ENCODE measurements at places on chromosomes 7 and 10.

DNA sequence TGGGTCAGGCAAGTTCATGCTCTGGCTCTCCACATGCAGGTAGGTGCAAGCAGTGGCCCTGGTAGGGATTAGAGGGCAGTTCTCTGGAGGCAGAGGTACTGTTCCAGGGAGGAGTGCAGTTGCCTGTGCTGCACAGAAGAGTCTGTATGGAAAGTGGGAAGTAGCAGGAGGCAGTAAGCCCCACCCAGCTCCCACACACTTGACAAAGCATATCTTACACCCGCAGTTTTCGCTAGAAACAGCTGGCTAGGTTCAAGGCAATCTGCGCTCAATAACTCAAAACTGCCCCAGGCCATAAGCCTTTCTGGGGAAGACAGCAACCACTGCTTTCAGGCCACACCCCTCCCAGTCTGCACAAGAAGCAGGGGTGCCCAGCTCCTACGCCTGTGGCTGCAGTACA, 33.1 kb upstream of the ARMC3 start:
- DNase-seq = no peak

DNA sequence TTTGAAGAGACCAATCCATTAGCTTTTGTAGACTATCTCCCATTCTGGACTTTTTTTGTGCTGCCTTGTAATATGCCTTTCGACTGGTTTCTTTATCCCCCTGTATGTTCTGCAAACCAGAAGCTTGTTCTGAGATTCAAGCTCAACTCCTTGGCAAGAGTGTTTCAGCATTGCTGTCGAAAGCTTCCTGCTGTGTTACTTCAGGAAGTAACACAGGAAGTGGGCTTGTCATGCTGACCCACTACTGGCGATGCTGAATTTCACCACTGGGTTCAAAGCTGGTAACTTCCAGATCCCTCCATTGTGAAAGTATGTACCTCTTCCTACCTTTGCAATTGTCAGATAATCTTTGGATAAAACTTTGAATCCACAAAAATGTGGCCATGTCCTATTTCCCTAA, 57.9 kb upstream of the INSYN2A start:
- DNase-seq = no peak

DNA sequence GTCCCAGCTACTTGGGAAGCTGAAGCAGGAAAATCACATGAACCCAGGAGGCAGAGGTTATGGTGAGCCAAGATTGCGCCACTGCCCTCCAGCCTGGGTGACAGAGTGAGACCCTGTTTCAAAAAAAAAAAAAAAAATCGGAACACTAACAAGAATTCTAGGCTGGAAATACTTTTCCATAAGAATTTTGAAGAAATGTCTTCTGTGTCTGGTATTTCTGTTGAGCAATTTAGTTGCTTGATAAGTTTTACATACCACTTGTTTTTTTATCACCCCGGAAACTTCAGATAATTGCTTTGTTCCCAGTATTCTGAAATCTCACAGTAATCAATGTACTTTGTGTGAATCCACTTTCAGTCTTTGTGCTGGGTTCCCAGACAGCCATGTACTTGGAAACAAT, 25.8 kb downstream of the BZW2 start:
- no peak for DNase-seq

DNA sequence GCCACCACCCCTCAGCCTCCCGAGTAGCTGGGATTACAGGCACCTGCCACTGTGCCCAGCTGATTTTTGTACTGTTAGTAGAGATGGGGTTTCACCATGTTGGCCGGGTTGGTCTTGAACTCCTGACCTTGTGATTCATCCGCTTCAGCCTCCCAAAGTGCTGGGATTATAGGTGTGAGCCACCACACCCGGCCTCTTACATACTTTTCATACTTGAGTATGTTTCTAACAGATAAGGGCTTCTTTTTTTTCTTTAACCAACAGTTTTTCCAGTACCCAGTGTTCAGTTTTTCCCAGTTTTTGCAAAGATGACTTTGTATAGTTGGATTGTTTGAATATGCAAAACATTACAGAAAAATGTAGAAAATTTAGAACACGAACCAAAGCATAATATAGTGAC, 7.7 kb downstream of the EIF4H start:
- no peak for DNase-seq

DNA sequence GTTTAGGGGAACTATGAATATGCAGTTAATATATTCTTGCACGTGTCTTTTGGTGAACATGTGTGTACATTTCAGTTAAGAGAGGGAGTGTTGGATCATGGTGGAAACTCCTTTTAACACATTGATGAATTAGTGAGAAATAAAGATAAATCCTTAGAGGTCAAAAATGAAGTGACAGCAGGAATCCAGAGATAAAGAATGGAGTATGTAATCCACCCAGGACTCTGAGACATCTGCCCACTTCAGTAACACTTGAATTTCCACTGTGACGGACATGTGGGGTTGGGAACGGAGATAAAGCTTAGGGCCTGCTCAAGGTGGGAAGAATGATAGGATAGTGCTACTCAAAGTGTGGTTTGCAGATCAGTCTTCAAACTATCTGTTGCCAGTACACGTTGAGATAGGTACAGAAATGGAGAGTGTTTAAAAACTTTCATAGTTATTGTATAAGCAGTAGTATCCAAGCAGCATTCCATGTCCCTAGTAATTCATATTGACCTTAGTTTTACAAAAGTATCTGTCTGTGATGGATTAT, 6.6 kb upstream of the RELN start:
- DNase-seq = no peak

GRCh38 chr10:103281753-103282152, 4.8 kb downstream of the INA start:
- peak; percentile 68 for DNase-seq

- DNase-seq = no peak
Observed at GRCh38 chr7:157526913-157527634, 190.3 kb downstream of the DNAJB6 start.

- DNase-seq = no peak
Observed at GRCh38 chr10:69295027-69295636, 16.8 kb downstream of the HK1 start.

DNA sequence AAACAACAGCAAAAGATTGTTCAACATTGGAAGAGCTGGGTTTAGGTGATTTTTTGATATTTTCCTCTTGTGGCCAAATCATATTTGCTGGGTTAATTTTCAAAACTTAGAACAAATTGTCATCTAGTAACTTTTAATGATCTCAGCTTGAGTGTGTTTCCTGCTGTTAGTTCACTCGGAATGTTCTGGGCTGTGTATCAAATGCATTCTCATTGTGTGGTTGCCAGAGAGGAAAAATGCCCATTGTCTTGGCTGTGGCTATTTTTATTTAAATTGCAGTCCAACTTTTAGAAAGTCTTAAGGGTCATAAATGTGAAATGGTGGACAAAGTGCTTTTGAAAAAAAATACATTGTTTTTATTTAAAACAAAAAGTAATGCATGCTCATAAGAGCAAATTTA, 542.0 kb downstream of the TNS3 start:
- no peak for DNase-seq

DNA sequence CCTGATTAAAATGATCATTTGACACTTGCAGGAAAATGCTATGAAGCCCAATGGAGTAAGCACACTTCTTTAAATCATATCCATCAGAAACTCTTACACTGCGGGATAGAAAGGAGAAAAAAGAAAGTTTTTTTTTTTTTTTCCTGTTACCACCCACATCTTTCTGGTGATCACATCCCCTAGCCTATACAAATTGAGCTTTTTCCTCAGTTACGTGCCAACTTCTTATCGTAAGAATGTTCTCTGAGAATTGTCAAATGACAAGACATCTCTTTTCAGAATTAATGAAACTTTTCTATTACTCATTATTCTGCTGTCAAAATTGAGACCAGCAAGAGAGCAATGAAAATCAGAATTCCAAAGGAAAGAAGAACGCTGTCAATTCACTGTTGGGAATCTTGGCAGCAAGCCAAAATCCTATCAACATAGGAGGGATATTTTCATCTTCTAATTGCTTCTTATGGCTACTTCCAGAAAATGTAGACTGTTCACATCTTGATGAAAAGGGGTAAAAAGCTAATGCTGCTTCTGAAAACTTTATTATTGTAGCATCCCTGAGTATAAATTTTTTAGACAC, 179.5 kb downstream of the ADAM12 start:
- DNase-seq = no peak

- DNase-seq = no peak
Observed at GRCh38 chr10:116766837-116767634, 24.7 kb upstream of the HSPA12A start.

DNA sequence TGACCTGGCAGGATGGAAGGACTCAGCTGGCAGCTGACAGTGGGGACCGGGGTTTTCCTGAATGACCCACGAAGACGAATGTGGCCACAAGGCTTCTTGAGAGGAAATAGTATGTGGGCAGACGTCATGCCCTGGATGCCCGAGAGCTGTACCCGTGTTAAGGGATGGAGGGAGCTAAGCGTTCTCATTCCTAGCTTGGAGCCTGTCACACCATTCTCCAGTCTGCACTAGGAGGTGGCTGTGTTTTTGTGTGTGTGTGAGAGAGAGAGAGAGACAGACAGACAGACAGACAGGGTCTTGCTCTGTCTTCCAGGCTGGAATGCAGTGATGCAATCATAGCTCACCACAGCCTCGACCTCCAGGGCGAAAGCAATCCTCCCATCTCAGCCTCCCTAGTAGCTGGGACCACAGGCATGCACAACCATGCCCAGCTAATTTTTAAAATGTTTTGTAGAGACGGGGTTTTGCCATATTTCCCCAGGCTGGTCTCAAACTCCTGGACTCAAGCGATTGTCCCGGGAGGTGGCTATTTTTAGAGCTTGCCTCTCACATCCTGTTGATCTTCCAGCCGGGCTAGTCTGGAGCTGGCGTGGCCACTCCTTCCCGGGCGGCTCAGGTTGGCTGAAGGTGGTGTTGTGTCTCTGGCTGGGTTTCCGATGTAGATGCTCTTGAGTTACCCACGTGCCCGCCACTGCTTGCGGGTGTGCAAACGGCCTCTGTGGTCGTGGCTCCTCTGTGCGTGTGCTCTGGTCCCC, 2.1 kb downstream of the AMZ1 start:
- DNase-seq = no peak

GRCh38 chr10:101887775-101888174, 44.2 kb upstream of the KCNIP2 start:
- no peak for DNase-seq

DNA sequence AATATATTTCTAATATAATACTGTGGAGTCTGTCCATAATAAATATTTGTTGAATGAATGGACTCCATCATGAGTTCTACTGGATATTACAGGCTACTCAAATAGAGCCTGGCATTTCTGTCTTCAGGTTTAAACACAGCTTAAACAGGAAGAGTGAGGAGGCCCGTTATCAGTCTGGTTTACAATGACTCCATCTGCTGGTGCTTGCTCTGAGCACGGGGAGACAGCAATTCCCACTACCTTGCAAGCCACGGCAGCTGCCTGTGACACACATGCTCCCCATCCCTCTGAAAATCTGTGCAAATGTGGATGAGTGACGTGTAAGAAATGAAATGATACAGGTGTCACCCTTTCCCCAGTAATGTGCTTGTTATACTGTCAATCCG, 293.5 kb upstream of the IMMP2L start:
- no peak for DNase-seq

DNA sequence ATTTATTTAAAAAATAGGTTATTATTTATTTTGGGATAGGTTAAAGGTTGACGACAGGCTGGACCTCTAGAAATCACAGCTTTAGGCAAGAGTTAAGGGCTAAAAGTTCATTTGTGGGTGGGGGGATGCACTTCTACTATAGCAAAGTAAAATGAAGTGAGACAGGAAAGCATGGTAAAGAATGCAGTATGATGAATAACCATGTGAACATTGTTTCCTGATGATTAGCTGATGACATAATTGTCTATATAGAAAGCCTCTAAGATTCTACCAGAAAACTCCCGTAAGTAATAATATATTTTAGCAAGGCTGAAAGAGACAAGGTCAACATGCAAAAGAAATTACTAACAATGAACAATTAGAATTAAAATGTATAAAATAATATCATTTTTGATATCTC, 25.7 kb upstream of the PRSS37 start:
- no peak for DNase-seq

DNA sequence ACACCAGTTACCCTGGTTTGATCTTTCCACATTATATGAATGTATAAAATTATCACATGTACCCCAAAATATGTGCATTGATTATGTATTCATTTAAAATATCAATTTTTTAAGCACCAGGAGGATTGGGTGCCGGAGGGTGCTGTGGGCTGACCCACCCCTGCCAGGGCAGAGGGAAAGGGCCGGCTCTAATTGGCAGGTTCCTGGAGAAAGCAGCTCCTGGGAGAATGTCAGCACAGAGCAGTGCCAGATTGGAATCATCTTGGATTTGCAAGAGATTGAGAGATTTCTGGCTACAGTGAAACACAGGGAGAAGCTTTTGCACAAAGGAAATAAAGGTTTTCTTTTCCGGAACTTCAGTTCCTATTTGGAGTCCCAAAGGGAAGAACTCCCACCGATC, 264.4 kb upstream of the TCERG1L start:
- DNase-seq = no peak

DNA sequence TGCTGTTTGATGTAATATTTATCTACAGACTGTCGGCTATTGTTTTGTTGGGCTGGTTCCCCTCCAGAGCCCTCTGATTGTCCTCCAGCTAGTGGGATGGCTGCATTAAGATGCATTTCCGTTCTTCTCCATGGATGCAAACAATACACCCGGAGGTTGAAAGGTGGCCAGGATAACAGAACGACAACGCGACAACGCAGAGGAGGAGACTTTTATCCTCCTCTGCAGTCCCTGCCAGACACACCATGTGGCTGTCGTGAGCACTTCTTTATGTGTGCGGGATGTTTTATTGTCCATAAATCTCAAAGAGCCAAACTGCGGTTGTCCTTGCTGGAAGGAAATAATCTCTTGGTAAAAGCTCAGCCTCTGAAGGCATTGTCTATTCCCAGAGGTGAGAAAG, 39.1 kb upstream of the TCERG1L start:
- DNase-seq = no peak

DNA sequence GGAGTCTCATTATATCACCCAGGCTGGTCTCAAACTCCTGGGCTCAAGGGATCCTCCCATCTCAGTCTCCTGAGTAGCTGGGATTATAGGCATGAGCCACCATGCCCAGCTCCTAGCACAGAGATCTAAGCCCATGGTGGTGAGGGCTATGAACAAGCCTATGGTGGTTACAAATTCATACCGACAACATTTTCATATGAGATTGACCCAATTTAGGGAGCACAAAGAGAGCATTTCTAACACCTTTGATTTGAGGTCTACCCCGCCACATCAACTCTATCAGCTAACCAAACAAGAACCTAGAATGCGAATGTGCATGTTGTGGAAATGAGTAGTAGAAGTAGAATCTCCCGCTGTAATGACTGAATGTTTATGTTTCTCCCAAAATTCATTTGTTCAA, 14.2 kb upstream of the PRF1 start:
- no peak for DNase-seq

DNA sequence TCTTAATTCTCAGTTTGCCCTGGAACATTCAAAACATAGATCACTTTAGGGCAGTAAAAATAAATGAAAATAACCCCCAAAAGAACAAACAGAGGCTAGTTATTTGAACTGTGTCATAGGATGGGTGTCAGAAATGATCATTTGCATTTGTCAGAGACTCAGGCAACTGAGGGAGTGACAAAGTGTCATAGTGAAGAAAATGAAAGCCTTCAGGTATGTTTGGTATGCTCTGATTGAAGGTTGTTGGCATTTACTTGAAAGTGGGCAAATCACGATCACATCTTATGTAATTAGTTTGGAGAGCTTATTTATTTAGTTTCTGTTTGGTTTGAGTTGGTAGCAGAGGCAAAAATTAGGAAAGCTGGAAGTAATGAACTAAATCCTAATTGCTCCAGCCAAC, 880.9 kb downstream of the ANKRD7 start:
- DNase-seq = no peak

Data from left hindlimb (tissue), 1 donor.